ENCODE measurements at places on chromosomes 6 and 20. TPM values are rescaled to one million over a fixed set of nuclear protein-coding genes. Genes with fewer than 3 reads are reported as not detected.

Gene SSR1
- total RNA-seq = 173 TPM

DNA sequence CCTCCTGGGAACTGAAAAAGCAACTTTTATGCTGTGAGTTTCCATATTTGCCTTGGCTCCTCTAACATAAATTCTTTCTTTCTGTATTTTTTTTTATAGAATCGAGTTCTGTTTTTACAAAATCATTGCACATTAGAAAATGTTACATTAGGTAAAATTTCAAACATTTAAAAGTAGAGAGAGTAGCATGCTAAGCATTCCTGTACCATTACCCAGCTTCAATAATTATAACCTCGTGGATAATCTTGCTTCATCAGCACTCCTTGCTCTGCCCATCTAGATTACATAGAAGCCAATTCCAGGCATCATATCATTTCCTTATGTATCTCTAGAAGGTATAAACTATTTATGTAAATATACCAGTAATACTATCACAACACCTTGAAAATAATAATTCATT is 15.4 kb upstream of the FBXO30 start:
- DNase-seq = no peak
- H3K27ac ChIP-seq = no peak overlapping the region
- H3K36me3 ChIP-seq = no peaks in the 10 kb centered on the region
- H3K4me3 ChIP-seq = no peak overlapping the region
- no peaks in the 10 kb centered on the region for H3K4me1 ChIP-seq
- H3K27me3 ChIP-seq = no peaks in the 10 kb centered on the region

- H3K27ac ChIP-seq = no peak overlapping the region
- no peaks in the 10 kb centered on the region for H3K36me3 ChIP-seq
- H3K4me1 ChIP-seq = peaks cover 54% of the 10 kb centered on the region
- DNase-seq = no peak
- H3K4me3 ChIP-seq = no peak overlapping the region
- H3K27me3 ChIP-seq = no peaks in the 10 kb centered on the region
Measured at GRCh38 chr6:167120583-167120903, 2.4 kb upstream of the CCR6 start.

- H3K4me3 ChIP-seq = no peak overlapping the region
- no peaks in the 10 kb centered on the region for H3K36me3 ChIP-seq
- H3K4me1 ChIP-seq = no peaks in the 10 kb centered on the region
Measured at GRCh38 chr20:41249411-41250281, 67.9 kb downstream of the ZHX3 start.

DNA sequence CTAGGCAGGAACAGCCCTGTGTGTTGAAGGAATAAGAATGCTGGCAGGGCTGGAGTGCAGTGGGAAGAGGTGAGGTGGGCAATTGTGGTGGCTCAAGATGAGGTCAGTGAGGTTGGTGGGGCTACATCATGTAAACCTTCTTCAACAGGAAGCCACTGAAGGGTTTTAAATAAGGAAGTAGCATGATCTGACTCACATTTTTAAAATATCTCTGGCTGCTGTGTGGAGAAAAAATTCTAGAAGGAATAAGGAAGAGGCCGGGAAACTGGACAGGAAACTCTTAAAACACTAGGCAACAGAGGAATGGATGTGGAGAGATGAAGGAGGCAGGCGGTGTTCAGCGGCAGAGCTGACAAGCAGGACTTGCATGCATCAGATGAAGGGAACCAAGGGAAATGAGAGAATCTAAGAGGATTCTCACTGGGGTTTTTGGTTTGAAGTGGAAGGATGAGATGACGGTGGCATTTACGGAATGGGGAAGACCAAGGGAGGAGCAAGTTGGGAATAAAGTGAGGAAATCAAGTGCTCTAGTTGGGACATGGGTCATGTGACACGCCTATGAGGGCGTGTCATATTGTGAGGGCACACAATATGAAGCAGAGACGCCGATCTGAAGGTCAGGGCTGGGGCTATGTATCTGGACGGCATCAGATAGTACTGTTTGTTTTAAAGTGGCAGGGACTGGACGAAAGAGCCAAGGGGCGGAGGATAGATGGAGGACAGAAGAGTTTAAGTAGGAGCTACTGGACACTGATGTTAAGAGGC is 18.2 kb downstream of the TMEM242 start:
- H3K36me3 ChIP-seq = no peaks in the 10 kb centered on the region
- no peaks in the 10 kb centered on the region for H3K27me3 ChIP-seq
- H3K27ac ChIP-seq = no peak overlapping the region
- no peak overlapping the region for H3K4me3 ChIP-seq
- no peak for DNase-seq

DNA sequence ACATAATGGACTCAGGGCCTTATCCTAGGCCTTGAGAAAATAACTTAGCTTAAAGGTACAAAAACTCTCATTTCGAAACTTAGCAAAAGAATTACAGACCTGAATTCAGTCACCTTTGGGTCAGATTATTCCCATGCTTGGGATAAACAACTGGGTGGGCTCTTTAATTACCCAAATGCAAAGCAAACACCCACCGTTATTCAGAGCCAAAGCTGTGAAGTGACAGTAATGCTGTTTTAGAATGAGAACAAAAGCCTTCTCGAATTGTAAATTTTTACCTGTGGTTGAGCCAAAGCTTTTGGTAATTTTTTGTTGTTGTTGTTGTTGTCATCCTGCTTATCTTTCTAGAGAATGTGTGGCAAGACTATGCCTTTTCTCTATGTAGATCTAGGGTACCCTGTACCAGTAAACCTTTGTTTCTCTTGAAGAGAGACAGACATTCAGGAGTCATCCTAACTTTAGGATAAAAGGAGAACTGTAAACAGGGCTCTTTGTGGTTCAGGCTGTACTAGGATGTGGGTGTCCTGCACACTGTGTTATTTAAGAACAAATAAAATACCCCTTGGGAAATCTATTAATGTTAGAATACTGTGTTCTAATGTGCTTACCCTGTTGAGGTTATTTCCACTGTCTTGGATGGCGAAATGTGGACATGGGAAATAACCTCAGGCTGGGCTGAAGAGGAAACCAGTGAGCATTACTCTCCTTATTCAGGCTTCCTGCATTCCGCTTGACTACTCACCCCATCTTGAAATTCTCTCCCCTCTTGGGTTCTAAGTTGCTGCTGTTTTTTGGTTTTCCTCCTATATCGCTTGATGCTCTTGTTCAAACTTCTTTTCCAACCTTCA is 480.7 kb downstream of the CD83 start:
- H3K4me1 ChIP-seq = no peaks in the 10 kb centered on the region
- H3K36me3 ChIP-seq = no peaks in the 10 kb centered on the region
- H3K4me3 ChIP-seq = no peak overlapping the region
- no peaks in the 10 kb centered on the region for H3K27me3 ChIP-seq
- H3K27ac ChIP-seq = no peak overlapping the region

DNA sequence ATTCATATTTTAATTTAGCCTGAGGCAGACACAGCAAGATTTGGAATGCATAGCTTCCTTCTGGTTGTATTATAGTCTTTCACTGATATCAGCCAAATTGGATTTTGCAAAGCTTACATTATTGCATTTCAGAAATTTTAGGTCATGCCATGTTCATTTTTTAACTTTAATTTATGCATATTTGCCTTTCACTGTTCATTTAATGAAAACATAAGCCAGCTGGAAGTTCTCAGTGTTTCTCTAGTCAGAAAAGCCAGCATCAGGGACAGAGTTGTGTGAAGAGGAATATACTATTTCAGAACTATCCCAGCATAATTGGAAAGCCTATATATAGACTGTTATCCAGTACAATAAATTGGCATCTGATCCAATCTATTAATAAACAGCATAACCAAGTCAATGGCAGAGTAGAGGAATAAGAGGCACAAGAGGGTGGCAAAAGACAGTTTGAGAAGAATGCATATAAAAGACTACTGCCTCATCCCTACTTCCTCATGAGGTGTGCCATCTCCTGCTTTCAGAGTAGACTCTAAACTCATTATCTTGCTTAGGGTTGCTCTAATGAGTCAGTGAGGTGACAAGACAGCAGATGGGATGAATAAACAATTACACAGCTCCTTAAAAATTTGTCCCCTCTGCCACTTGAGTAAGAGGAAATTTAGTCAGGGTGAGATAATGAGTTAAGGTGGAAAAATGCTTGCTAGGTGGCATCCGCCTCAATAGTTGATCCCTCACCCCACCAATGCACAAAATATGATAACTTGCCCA is 159.8 kb upstream of the HCRTR2 start:
- no peak for DNase-seq
- H3K4me1 ChIP-seq = no peaks in the 10 kb centered on the region
- no peaks in the 10 kb centered on the region for H3K27me3 ChIP-seq
- no peaks in the 10 kb centered on the region for H3K36me3 ChIP-seq
- no peak overlapping the region for H3K27ac ChIP-seq
- no peak overlapping the region for H3K4me3 ChIP-seq

DNA sequence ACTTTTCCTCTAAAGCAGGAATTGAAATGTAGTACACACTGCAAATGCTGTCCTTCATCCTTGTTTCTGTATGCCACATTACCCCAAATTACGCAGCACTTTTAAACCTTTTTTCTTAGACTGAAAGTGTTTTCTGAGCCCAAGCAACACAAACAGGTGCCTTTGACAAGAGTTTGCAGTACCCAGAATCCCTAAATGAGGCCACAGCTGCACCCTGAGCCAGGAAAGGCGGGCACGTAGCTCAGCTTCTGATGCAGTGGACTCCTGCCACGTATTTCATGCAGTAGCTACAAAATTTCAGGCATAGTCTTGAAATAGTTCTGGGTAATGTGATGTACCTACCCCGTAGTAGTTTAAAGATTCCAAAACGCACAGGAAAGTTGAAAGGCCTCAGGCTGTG is 31.0 kb upstream of the CLDN20 start:
- H3K27me3 ChIP-seq = no peaks in the 10 kb centered on the region
- no peak overlapping the region for H3K27ac ChIP-seq
- no peaks in the 10 kb centered on the region for H3K36me3 ChIP-seq

- H3K27ac ChIP-seq = no peak overlapping the region
- no peaks in the 10 kb centered on the region for H3K27me3 ChIP-seq
- H3K36me3 ChIP-seq = no peaks in the 10 kb centered on the region
- no peaks in the 10 kb centered on the region for H3K4me1 ChIP-seq
- no peak overlapping the region for H3K4me3 ChIP-seq
Measured at GRCh38 chr20:1094751-1095150, 23.7 kb upstream of the PSMF1 start.

DNA sequence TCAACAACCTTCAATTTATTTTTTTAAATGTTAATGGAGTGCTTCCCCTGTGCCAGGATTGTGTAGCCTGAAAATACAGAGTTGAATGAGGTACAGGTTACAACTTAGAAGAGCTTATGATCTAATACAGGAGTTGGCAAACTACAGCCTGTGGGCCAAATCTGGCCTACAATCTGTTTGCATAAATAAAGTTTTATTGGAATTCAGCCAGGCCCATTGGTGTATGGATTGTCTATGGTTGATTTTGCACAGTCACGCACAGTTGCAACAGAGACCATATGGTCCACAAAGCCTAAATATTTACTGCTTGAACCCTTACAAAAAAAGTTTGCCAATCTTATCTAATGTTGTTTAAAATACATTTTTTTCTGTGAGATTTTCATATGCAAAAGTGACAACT is 177.3 kb upstream of the CCN2 start:
- no peak overlapping the region for H3K4me3 ChIP-seq
- no peaks in the 10 kb centered on the region for H3K36me3 ChIP-seq
- no peaks in the 10 kb centered on the region for H3K4me1 ChIP-seq
- H3K27ac ChIP-seq = no peak overlapping the region

DNA sequence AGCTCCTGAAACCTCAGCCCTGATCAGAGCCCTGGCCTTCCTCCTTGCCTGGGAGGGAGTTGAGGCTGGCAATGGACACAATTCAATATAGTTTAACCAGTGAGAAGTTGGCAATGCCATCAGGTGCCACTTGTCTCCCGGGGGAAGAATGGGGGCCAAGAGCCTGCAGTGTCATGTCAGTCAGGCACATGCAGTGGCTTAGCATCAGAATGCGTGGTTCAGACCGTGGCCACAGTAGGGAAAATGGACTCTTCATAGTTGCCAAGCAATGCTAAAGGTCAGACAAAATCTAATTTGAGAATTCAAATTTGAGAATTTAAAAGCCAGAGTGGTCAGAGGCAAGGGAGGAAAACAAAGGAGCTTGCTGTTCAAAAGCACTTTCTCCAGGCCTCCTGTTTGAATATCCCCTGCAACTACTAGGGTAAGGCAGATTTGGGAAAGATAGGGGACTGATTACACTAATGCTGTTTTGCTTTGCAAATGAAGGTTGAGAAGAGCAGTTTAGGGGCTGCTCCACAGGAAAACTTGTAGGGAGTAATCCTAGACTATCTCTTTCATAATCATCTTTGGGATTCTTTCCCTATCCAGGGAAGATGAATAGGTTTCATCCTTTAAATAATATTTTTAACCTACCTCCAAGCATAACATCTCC is 33.1 kb upstream of the CLIC5 start:
- no peak for DNase-seq
- no peaks in the 10 kb centered on the region for H3K4me1 ChIP-seq
- H3K36me3 ChIP-seq = no peaks in the 10 kb centered on the region
- H3K27ac ChIP-seq = no peak overlapping the region

- H3K4me3 ChIP-seq = no peak overlapping the region
- H3K27me3 ChIP-seq = no peaks in the 10 kb centered on the region
Measured at GRCh38 chr20:33744773-33745385, 13.1 kb downstream of the ZNF341 start.

DNA sequence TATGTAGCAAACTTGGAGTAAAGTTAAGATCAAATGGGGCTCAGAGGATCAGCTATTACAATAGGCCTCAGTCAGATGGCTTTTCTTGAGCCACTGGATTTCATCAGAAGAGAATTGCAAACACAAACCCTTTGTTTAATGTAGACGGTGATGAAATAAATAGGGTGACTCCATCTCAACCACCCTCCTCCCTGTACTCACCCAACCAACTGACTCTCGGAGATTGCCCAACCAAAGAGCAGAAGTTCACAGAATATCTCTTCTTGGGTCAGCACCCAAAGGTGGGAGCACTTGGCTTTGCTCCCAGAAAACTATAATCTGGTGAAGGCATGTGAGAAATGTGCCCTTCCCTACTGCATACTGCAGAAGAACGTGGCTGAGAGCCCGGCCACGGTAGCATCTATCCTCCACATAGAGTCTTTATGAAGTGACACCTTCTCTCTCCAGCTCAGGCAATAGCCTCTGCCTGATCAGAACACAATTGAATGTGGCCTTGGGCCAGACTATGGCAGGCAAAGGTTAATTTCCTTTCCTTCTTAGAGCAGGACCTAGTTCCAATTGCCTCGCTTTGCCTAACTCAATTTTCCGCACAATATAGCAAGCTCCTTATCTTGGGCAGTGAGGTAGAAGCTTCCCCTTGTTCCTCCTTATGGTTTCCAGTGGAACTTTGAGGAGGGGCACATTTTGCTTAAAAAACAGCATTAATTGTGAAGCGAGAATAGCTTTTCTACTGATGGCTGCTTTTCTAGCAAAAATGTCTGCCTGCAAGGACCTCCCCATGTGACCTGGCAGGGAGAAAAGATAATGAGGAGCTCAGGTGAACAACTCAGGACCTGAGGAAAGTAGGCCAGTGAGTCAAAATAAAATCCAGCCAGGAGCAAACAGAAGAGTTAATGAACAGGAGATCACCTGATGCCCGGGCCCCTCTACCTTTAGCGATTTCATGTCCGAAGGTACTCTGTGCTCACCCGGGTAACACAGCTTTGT is 79.4 kb downstream of the GFOD1 start:
- H3K27ac ChIP-seq = no peak overlapping the region
- H3K4me1 ChIP-seq = no peaks in the 10 kb centered on the region
- H3K27me3 ChIP-seq = no peaks in the 10 kb centered on the region
- H3K36me3 ChIP-seq = no peaks in the 10 kb centered on the region
- no peak overlapping the region for H3K4me3 ChIP-seq
- DNase-seq = no peak

GRCh38 chr6:55666037-55666436 is 87.0 kb upstream of the HMGCLL1 start:
- no peaks in the 10 kb centered on the region for H3K27me3 ChIP-seq
- no peak overlapping the region for H3K27ac ChIP-seq
- no peak overlapping the region for H3K4me3 ChIP-seq
- H3K4me1 ChIP-seq = no peaks in the 10 kb centered on the region

Data from naive thymus-derived CD4-positive, alpha-beta T cell (primary cell).